ENCODE measurements at places on chromosomes 3 and 15. TPM values are rescaled to one million over a fixed set of nuclear protein-coding genes. Genes with fewer than 3 reads are reported as not detected.
A peak's percentile ranks its signal among the peaks of the same experiment; 100 is the strongest.

GRCh38 chr3:105365391-105366325 lies 1.1 kb upstream of the ALCAM start:
- DNase-seq: no peak

DNA sequence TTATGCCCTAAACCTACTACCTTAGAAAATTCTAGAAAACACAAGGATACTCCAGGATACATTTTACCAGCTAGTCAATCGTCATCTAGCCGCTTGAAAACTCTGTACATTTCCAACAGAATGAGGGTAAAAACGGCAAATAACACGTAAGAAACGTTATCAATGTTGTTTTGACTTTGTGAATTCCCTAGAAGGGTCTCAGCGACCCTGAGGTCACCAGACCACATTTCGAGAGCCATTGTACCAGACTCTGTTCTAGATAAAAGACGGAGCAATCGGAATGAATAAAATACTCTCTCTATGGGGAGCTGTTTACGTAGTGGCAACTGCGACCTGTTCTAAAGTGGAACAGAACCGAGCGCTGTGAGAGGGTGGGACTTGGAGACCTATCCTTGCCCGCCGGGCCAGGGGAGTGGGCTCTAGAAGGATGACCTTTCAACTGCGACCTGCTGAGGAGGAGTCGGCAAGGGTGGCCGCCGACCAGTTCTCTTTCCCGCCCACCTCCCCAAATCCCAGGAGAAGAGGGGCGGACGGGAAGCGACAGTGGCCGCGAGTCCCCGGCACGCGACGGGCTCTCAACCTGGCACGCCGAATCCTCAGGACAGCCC lies 778 bp upstream of the AP4E1 start:
- peak; percentile 44 for DNase-seq

DNA sequence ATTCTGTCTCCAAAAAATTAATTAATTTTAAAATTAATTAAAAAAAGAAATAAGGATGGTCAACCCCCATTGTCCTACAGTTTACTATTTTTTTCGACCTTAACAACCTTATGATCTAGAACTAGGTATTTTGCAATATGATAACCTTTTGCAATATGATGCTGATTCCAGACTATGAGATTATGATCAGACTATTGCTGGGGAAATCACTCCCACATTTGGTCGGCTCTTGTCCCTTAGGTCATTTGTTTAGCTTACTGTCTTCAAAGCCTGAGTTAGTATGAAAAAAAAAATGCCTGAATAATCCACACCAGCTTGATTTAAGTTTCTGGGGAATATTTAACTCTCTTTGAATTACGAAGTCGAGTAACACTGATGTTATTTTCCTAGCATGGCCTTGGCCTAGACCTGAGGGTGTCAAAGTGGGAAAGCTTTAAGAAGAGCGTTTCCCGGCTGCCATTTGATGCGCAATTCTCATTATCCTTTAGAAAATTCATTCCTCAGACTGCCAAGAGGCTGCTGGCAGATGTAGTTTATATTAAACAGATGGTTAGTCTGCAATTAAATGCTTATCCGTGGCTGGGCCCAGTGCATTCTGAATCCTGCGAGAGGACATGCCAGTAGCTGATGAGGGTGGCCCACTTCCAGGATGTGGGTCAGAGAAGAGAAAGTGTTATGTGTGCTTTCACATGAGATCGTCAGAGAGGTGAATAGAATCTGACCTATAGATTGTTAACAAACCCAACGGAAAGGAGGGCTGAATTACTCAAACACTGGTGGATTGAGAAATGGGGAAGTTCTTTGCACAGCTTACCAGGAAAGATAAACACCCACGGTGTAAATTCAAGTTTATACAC lies 496.0 kb upstream of the THBS1 start:
- DNase-seq: peak; percentile 21

DNA sequence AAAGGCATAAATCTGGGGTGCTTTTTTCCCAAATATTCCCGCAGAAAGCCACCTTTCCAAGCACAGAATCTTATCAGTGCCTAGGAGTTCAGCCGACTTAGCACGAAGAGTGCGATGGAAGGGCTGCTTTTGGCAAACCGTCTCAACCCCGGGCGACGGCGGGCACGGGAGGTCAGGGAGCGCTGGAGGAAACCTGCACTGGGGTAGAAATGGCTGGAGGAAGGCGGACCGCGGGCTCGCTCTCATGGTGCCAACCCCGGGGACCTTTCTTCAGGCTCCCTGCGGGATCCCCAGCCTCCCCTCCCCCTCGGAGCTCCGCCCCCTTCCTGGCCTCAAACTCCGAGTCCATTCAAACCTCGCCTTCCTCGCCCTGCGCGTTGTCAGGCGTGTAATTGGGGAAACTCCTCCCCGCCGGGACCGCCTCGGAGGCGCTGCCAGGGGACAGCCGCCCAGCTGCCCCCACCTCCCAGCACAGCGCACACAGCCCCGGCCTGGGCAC lies at the start of gene GABRG3:
Gene GABRG3 (plus strand): TSS at position 470 of the 499 bp plus-strand sequence.
- no peak for DNase-seq

GRCh38 chr15:93249623-93250022 lies 160.6 kb upstream of the RGMA start:
- no peak for DNase-seq

DNA sequence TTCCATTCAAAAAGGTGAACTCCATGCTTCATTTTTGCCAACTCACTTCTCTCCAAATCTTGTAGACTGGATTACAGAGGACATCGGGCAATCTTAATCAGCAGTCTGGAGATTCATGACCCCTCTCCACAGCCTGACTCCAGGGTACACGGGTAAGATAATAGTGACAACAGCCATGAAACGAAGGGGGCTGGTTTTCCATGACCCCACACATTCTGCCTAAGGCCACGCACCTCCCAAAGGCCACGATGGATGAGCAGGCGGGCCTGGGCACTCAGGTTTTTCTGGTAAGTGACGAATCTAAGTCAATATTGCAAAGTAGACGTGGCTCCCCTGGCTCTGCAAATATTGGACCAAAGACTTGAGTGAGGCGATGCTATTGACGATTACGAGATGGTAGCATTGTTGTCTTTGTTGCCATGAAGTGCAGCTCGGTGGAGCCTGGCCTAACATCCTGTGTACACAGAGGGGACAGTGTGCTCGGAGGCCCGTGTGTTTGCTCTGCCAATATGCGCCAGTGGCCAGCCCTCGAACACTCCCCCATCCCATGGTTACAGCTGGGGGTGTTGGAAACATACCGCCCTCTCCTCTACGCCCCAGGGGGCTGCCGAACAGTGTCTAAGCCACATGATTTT lies 119.1 kb downstream of the OPA1 start:
- DNase-seq: peak; percentile 99

DNA sequence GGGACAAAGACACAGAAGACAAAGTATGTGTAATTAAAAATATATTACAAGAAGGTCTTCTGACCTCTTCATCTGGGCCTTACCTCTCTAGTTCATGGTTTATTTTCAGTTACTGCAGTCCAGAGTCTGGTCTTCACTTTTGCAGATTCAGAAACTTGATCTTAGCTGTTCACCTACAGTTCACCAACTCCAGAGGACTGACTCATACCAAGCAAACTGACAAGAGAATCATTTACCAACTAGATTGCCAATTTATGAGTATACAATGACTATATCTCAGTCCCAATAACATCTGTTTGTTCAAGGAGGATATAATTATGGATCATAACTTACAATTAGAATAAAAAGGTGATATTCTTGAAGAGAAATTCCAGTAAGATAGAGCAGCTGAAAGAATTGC lies 9.0 kb downstream of the P2RY1 start:
- no peak for DNase-seq

DNA sequence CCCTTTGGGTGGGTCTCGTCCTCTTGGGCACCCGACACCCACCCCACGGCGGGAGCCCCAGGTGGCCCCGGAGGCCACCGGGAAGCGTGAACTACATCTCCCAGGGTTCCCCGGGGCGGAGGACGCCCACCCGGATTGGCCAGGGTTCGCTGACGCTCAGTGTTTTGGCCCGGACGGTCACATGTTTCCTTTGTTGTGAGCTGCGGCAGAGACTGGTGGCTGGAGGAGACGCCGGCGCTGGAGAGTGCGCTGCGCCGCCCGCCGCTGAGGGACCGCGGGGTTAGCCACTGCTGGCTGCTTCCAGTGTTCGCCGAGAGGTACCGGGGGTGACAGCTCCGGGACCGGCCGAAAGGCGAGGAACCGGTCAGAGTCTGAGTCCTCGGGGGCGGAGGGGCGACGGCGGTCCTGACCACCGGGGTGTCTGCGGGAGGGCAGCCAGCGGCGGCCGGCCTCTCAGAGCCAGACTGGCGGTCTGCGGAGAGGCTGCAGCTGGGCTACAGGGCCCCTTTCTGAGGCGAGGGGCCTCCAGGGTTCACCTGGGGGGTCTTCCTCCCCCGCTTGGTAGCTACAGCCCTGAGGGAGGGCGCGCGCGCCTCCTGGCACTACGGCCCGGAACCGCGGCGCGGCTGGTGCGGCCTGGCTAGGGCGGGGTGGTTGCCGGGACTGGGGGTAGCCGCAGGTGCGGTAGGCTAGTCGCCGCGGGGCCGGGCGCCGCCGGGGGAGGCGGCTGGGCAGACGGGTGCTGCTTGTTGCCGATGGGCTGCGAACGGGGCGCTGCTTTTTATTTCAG lies at the start of gene KLHL24:
Gene KLHL24 (plus strand): TSS at position 193 of the 790 bp plus-strand sequence. CDS start 14,734 bp downstream, outside the sequence.
- peak; percentile 89 for DNase-seq

DNA sequence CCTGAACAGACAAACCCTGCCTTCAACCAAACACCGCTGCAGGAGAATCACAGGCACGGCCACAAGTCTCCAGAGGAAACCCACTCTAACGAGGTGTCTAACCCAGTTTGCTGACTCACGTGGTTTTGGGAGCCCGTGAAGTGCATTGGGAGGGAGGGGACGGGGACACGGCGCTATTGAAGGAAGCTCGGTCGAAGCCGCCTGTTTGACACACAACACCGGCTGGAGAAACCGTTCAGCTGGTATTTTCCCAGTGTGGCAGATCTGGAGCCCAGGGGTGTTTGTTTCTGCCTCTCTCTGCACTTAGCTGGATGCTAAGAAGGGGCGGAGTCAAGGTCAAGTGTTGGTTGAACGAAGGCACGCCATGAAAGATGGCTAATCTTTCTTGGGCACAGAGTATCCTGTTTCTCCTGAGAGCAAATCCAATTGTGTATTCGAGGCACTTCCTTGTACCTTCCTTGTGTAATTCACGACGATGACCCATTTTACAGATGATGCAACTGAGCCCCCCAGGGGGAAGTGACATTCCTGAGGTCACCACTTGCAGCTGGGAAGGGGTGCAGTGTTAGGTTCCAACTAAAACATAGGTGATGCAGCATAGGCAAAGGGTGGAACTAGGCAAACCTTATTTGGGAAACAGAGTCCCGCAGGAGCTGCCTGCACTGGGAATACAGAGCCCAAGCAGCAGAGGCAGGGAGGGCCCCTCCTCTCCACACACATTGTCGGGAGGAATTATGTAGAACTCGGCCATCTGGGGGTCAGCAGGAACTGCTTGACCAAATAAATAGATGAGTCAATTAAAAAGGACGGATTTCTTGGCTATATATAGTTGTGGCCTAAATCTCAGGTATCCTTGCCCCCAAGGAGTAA lies 22.5 kb downstream of the SLC6A6 start:
- DNase-seq: no peak

DNA sequence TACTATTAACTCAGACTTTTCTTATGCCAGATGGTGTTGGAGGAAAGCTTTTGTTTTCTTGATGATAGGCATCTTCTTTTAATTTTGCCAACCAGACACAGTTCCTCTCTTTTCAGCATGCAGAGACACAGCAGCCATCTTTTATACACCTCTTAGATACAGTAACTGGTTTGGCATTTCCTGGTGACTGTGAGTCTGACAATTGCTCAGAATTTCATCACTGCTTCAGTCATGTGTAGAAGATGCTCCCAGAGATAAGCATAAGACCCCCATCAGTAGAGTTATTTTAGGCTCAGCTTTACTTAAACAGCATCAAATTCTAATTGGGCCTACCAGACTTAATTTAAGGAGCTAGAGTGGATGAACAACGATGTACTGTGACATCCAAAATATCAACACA lies 779.0 kb downstream of the SQOR start:
- no peak for DNase-seq

GRCh38 chr3:150483226-150483625 lies 63.1 kb downstream of the SERP1 start:
- no peak for DNase-seq

- DNase-seq: no peak
These were observed 30.1 kb downstream of the PLA2G4D start for GRCh38 chr15:42064271-42064670.

DNA sequence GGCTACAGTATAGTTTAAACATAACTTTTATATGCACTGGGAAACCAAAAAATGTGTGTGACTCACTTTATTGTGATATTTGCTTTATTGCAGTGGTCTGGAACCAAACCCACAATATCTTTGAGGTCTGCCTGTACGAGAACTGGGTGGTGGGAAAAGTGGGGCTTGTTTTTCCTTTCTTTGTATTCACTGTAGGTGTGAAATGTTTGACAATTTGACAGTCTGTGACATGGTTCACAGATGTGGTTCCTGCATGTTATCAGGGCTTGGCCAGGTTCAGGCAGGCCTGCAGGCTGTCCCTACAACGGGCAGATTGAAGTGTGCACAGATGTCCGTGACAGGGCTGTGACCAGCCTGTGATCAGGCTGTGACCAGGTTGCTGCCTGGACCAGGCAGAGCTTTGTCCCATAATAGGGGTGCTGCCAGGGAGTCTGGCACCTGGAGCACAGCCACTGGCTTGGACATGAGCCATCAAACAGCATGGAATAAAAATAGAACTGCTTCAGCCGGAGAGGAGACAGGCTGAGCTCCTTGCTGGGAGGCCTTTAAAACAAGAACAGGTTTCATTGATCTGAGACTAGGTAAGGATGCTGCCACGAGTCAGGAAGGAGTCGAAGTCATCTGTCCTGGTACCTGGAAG lies 61.0 kb downstream of the KLF13 start:
- DNase-seq: no peak

DNA sequence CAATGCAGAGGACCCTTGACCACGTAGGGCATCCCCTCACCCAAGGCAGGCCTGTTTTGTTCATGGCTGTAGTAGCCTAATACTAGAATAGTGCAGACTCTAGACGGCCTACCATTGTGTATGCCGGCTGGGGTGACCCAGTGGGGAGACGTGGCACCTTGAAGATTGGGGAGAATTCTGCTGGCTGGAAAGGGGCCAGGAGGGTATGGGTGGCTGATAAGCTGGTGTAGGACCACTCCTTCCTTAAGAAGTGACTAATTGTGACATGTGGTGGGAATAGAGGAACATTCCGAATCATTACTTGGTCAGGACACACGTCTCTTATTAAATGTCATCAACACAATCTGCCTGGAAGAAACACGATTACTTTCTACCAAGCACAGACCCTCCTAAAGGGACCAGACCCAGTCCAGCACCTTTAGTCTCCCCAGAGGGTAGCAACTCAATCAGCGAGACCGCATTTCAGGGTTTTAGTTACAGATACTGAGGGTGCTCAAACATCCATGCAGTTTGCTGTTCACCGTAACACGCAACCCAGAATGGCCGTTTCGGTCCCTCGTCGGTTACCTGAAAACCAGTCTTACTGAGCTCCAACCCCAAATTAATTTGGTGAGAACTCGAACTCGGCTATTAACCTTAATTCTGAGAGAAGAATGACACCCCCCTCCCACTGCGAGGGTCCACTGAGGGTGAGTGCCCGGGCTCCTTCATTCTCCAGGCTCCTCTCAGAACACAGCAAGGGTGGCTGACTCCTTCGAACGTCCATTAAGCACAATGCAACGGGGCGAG lies 1.6 kb upstream of the KLF13 start:
- DNase-seq: no peak

- DNase-seq: no peak
These were observed 397.6 kb upstream of the PLSCR5 start for GRCh38 chr3:147002721-147003120.

BDH1 gene
- polyA plus RNA-seq: 71.9 TPM

NEK10 gene
- polyA plus RNA-seq: 2.8 TPM

APEH gene
- polyA plus RNA-seq: 123 TPM

OSBPL10 gene
- 19.5 TPM for polyA plus RNA-seq

DOCK3 gene
- polyA plus RNA-seq: not detected

GOLGA8N gene
- 1.6 TPM for polyA plus RNA-seq

IMPG2 gene
- 0.03 TPM for polyA plus RNA-seq

ACTC1 gene
- not detected for polyA plus RNA-seq
